ENCODE measurements at places on chromosomes 3 and 15.

DNA sequence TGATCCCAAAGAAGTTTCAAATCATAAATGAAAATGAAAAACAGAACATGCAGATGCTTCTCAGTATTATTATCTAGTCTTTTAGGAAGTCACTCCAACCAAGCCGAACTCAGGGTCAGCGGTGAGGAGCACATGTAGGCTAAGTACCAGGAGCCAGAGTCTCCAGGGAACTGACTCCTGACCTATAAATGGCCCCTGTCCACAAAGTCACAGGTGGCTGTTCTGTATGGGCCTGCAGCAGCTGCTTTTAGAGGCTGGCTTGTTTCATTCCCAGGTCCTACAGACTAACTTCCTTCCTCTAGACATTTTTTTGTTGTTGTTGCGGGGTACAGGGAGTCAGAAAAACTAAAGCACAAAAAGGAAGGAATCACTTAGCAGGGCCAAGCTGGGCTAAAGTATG, 54.6 kb downstream of the DAPK2 start:
- DNase-seq, result no peak

DNA sequence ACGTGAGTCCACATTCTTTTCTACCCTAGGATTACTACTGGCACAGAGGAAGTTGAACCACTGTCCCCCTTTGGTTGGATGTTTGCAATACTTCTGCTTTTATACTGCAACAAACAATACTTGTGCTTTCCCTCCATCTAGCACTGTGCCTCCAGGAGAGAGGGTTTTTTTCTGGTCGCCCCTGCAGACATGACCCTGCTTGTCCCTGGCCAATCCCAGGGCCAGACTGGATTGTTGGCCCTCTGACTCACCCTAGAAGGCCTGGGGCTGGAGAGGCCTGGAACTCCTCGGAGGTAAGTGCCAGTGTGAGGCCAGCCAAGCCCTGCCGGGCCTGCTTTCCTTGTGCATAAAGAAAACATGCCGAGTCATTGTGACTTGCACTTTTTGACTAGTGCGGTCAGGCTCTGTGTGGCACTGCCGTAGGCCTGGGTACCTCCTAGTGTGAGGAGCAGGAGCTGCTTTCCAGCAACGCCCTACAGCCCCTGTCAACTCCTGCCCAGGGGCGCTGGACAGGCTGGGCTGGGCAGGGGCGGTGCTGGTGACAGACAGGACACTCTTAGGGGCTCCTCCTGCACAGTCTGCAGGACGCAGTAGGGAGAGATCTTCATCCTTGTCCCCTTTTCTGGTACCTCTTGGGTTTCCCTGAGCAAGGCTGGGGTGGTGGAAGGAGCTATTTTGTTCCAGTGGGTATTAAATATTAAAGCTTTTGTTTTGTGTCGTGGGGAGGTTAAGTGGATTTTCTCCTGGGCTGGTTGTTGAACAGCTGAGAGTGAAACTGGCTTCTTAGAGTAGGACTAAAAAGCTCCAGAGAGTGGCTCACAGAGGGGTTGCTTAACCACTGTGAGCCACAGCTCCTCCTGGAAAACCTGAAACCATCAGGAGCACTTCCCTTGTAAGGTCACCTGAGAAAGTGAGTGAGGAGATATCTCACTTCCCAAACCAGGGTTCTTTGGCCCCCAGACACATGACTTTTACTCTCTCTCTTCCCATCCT, 14.4 kb upstream of the TKT start:
- no peak for DNase-seq

DNA sequence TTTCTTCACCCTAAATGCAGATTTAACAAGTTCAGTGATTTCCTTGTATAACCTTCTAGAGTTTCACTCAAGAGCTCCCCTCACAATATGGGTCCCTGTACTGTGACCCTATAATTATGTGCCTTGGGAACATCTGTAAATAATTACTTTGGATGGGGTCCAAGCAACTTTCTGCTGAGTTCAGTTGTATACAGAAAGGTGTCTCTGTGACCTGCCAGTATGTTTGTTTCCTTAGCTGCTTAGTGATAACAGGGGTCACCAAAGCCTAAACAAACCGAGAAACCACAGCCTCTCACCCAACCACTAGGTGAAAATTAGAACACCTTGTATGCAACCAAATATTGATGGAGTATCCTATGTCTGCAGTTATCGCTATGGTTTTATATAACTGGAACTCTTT, 29.8 kb upstream of the SLC25A36 start:
- DNase-seq, result no peak

GRCh38 chr15:33678176-33678575, 290.1 kb upstream of the CHRM5 start:
- DNase-seq, result no peak

DNA sequence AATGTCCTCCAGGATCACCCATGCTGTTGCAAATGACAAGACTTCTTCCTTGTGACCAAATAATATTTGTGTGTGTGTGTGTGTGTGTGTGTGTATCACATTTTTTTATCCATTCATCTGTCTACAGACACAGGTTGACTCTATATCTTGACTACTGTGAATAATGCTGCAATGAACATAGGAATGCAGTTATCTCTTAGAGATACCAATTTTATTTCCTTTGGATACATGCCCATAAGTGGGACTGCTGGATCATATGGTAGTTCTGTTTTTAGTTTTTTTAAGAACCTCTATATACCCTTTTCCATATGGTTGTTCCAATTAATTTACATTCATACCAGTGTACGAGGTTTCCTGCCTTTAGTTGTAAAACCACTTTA, 41.7 kb downstream of the GPR176 start:
- no peak for DNase-seq

DNA sequence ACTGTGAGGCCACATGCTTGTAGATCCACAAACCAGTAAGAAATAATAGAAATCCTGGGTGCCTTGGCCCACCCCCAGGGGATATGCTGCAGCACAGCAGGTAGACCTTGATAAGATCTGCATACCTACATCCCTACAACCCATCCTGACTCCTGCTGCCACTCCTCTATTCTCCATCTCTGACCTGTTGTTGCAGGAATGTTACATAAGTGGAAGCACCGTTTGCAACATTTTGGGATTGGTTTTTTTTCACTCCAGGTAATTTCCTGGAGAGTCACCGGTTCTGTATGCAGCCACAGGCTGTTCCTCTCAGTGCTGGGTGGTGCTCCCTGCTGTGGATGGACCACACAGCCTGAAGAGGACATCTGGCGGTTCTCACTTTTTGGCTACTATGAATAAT, 16.1 kb upstream of the CSPG5 start:
- no peak for DNase-seq

- DNase-seq, result no peak
Observed at GRCh38 chr3:99323940-99324339, 314.5 kb upstream of the COL8A1 start.

GRCh38 chr3:44674211-44674610, 25.7 kb downstream of the ZNF35 start:
- no peak for DNase-seq

GRCh38 chr15:71189718-71190117, 74.4 kb downstream of the THSD4 start:
- no peak for DNase-seq

- DNase-seq, result no peak
Observed at GRCh38 chr3:173977747-173978146, 580.2 kb downstream of the NLGN1 start.

- no peak for DNase-seq
Observed at GRCh38 chr3:10472877-10473440, 32.4 kb downstream of the ATP2B2 start.

- DNase-seq, result no peak
Observed at GRCh38 chr3:52140769-52141168, 13.5 kb downstream of the POC1A start.

GRCh38 chr3:12832350-12833221, 8.8 kb downstream of the RPL32 start:
- no peak for DNase-seq

GRCh38 chr3:79005084-79005483, 762.7 kb downstream of the ROBO1 start:
- DNase-seq, result no peak

DNA sequence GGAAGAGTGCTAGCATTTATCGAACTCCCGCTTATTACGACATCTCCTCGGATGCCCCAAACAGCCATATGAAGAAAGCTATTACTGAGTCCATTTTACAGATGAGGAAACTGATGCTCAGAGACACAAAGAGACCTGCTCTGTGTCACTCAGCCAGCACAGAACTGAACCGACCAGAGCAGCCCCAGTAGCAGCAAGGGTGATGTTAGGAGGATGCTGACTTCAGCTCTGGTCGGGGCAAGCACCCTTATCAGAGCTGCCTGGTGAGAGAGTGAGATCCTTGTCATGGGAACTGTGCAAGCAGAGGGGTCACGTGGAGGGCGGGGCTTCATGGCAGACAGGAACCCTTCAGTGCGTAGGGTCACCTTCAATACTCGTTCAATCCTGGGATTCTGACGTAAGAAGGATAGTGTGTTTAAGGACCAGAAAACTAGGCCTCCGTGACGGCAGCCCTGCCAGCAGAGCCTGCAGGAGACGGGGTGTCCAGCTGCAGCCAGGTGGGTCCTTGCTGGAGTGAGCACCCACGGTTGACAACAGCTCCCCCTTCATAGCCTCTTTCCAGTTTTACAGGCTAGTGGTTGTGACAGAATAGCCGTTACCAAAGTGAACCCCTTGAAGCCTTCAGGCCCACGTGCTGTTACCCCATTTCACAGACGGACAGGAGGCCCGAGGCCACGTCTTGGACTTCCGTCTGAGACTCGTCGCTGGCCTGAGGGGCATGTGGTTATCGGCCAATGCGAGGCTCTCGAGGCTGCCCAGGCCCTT, 12.0 kb upstream of the IQSEC1 start:
- DNase-seq, result no peak

DNA sequence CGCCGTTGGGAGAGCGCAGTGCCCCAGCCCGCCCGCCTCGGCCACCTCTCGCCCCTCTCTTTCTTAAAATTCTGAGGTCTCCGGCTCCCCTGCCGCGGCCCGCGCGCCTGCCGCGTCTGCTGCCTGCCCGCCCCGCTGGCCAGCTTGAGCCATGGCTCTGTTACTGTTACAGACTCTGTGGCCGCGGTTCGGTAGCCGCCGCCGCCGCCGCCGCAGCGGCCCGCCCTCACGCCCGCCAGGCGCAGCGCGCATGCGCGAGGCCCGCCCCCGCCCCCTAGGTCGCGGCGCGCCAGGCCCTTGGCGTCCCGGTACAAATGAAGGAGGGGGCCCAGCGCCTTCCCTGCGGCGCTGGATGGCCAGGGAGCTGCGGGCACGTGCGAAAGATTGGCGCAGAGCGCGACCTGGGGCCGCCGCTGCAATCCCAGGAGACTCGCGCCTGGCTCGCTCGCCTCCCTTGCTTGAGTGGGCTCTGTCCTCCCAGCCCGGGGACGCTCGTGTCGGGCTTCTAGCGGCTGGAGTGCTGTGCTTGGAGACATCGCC, at the start of gene ONECUT1:
Gene ONECUT1 (minus strand): TSS at position 168 of the 540 bp plus-strand sequence. CDS start 452 bp downstream, outside the sequence.
- DNase-seq, result peak; percentile 43

GRCh38 chr15:71435552-71435951, 320.3 kb downstream of the THSD4 start:
- no peak for DNase-seq

GRCh38 chr3:72538070-72538745, 310.0 kb downstream of the SHQ1 start:
- DNase-seq, result peak; percentile 10

DNA sequence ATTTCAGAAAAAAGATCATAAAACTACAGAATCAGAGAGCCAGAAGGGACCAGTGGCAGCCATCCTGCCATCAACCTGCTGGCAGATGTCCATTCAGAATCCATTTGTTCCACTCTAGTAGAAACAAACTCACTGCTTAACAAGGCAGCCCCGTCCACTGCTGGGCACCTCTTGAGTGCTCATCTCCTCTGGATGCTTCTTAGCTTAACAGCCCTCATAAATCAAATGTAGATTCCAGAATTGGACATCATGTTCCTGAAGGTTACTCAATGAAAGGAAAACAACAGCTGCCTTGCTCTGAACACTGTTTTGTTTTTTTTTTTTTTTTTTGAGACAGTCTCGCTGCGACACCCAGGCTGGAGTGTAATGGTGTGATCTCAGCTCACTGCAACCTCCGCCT, 37.3 kb downstream of the ABCC5 start:
- DNase-seq, result no peak

- no peak for DNase-seq
Observed at GRCh38 chr15:73504885-73505284, 61.9 kb downstream of the REC114 start.

DNA sequence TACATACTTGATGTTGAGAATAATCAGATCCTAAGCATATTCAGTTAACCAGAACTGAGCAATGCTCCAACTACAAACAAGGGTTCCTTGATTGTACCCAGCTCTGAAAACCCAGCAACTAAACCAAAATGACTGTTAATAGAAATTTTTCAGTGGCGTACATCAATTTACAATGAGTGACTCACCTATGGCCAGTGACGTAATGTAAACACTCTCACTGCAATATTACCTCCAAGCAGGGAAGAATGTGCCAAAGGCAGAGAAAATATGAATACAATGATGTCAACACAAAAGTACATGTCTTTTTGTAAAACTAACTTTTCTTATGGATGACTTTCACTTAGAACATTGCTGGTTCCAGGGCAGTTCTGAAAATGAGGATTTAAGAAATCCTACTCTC, 611.3 kb downstream of the EDEM1 start:
- DNase-seq, result no peak

DNA sequence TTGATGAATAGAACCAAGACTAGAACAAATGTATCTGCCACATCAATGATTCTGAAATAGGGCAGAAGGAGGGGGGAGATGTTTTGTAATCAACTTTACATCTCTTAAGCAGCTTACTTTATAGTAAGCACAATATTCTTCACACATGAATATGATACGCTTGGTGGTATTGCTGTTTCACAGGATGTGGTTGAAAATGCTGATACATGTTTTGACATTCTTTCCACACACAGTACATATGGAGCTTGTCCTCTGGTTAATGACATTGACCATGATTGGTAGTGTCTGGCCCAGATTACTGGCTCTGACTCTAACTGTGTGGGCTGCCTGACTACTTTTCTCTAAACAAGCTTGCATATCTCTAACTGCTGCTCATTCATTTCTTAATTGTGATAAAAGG, 168.9 kb downstream of the KLHL25 start:
- no peak for DNase-seq

GRCh38 chr3:175335229-175335628, 476.1 kb downstream of the NAALADL2 start:
- no peak for DNase-seq

- DNase-seq, result no peak
Observed at GRCh38 chr3:146250449-146251382, at the start of gene PLSCR4. Gene PLSCR4, minus strand, starts transcription at chr3:146251105. Its CDS starts 29,034 bp downstream, at chr3:146222071.
